ENCODE measurements at places on chromosomes 7 and 10. TPM values are rescaled to one million over a fixed set of nuclear protein-coding genes. Genes with fewer than 3 reads are reported as not detected.

Gene ANKRD2
- 7.7 TPM for total RNA-seq

Gene HHEX
- total RNA-seq = 5.0 TPM

Gene ZNF273
- total RNA-seq = 1.4 TPM

Gene GIMAP4
- not detected for total RNA-seq

Gene NUDT13
- 1.7 TPM for total RNA-seq

Gene GHRHR
- not detected for total RNA-seq

Gene RNF32
- total RNA-seq = 1.5 TPM

- no peak for DNase-seq
Observed at GRCh38 chr7:93117327-93117726, 452 bp downstream of the SAMD9 start.

DNA sequence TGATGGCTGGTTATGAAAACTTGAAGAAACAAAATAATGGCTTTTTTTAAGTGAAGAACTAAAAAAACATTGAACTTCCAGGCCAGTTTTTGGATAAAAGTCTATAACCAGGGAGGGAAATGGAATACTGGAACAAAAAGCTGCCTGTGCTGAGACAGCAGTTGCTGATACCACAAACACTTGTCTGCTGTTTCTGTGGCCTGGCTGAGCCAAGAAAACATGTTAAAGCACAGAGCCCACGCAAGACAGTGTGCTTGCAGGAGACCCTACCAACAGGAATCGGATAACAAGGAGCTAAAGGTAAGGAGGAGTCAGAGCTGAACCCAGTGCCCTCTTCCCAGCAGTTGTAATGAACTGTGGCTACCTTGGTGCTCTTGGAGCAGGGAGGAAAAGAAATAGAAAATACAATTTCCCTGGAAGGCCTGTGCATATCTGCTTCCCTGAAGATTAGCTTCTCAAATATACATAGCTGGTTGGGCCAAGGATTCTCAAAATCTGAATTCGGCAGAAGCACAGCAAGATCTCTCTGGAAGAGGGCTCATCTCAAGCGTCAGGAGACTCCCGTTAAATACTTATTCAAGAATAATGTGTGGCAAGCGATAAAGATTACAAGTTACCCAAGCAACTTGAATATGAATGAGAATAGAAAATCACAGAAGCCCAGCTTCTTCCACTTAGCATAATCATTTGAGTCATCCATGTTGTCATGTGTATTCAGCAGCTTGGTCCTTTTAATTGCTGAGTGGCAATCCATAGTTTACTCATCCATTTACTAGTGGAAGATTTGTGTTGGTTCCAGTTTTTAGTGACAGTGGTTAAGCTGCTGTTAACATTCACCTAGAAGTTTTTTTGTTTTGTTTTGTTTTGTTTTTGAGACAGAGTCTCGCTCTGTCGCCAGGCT, 87.6 kb downstream of the NOD1 start:
- DNase-seq = no peak

- DNase-seq = no peak
Observed at GRCh38 chr7:132893560-132893959, 188.3 kb downstream of the CHCHD3 start.

GRCh38 chr10:119025336-119025735, 4.2 kb upstream of the NANOS1 start:
- peak; percentile 71 for DNase-seq

DNA sequence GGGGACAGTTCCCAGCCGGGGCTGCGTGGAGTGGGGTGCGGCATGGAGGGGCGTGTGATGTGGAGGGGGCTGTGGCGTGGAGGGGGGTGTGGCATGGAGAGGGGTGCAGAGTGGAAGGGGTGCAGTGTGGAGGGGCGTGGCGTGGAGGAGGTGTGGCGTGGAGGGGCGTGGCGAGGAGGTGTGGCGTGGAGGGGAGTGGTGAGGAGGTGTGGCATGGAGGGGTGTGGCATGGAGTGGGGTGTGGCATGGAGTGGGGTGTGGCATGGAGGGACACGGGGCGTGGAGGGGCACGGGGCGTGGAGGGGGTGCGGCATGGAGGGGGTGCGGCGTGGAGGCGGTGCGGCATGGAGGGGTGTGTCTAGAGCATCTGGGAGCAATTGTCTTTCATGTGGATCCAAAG, 33.6 kb downstream of the NKX6-2 start:
- DNase-seq = no peak

DNA sequence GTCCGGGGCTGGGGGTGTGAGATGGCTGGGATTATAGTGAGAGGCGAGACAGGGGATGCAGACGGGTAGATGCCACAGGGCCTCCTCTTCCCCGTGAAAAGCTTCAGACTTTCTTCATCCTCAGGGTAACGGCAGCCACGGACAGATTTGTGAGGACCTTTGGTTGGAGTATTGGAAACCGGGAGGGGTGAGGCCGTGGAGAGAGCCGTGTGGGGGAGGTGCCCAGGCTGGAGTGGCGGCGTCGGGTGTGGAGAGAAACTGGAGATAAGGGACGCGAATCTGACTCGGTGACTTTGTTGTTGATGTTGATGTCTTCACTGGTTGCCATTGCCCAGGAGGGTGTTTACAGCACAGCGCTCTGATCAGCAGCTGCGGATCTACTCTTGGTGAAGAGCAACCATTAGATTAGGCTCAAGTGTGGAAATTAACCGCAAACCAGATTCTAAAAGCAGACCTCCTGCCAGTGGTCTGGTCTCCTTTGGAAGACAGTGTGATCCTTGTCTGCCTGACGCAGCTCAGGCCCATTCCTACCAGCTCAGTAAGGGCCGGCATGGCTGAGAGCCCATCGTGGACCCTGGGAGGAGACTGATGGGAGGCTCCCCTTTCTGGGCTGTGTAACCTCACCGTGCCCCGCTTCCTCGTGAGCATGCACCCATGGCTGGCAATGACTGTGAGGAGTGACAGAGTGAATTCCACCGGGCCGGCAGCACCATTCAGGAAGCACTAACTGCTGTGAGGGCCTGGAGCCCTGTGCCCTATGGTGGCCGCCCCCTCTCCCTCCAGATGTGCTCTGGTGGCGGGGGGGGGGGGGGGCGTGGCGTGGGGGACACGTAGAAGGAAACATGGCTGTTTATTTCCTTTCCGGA, 90.3 kb downstream of the INPP5A start:
- peak; percentile 16 for DNase-seq

Data from HFFc6 (cell line).